ENCODE measurements at places on chromosomes 1 and 21.

DNA sequence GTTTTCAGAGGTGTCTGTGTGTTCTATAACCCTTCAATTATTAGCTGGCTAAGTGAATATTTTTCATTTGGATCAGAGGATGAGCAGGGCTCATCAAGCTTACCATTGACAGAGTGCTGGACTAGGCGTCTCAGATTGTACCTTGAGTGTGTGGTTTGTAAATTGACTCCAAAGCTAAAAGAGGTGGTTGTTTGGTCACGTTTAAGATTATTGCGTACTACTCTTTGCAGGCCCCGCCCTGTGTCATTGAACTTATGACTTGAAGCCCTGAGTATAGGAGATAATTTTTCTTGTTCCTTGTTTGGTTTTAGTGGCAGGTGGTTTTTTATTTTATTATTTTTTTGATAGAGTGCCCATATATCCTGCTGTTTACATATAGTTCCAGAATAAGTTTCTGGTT, 17.7 kb downstream of the MRPS6 start:
- no peak for DNase-seq

- DNase-seq, result no peak
These were observed 10.9 kb downstream of the EXO5 start for GRCh38 chr1:40519517-40519916.

- DNase-seq, result no peak
These were observed 543.5 kb downstream of the LMO4 start for GRCh38 chr1:87872189-87872588.

DNA sequence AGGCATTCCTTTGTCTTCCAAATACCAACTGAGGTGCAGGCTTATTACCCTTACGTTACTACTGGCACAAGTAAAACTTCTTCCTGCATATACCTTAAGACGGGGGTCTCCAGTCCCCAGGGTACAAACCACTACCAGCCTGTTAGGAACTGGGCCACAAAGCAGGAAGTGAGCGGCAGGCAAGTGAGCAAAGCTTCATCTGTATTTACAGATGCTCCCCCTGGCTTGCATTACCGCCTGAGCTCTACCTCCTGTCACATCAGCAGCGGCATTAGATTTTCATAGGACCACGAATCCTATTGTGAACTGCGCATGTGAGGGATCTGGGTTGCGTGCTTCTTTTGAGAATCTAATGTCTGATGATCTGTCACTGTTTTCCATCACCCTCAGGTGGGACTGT, 113.1 kb downstream of the SLC45A1 start:
- DNase-seq, result no peak

- DNase-seq, result no peak
These were observed 10.3 kb upstream of the PODN start for GRCh38 chr1:53051676-53052075.

DNA sequence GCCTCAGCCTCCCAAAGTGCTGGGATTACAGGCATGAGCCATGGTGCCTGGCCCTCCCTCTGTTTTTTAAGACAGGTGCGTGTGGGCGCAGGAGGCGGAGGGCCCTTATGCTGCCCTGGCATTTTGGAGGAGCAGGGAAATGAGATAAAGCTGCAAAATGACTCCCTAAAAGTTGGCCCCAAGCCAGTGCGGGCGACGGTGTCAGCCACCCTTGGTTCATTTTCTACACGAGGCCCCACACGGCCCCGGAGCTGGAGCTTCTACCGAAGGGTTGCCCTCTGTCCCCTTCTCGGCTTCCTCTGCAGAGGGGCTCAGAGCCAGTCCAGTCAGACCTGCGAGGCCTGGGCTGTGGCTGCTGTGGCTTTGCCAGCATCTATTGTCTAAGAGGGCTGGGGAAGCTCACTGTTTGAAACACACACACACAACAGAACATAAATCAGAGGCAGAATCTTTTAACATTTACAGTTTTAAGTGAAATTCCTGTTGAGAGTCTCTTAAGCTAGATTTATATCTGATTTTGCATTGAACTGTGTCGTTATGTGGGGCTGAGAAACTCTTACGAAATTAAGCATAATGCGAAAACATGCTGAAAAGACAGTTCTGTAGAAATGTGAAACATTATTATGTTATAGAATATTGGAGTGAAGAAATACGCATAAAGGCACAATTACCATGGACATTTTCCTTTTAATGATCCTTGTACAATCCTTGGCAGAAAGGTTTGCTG, 255.9 kb downstream of the CAMTA1 start:
- no peak for DNase-seq

DNA sequence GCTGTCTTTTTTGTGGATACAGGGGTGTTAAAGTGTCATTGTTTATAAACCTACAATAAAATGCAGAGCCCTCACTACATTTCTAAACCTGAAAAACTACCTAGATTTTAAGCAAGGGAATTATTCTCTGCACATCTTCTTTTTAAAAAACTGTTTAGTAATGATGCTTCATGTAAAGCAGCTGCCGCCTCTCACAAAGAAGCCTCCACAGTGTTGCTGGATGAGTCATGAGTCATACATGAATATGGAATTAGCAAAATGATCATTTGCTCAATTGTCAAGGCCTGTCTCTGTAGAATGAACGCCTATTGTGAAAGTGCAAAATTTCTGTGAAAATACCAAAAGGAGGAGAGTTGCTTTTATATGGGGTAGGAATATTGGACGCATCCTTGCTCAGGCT, 259.5 kb upstream of the CHRM3 start:
- DNase-seq, result no peak

- DNase-seq, result no peak
These were observed 228.7 kb downstream of the CRB1 start for GRCh38 chr1:197496722-197497121.
